Activated CD4-positive, alpha-beta T cell treated with anti-CD3 and anti-CD28 coated beads, Interleukin-2, amount 10 ng/mL, durations not matched to agents 7 days and 5 days (primary cell): ENCODE measurements at places on chromosomes 1 and 21. TPM values are rescaled to one million over a fixed set of nuclear protein-coding genes. Genes with fewer than 3 reads are reported as not detected.

GRCh38 chr1:60036856-60037460, 36.6 kb downstream of the C1orf87 start:
- no peak for DNase-seq

DNA sequence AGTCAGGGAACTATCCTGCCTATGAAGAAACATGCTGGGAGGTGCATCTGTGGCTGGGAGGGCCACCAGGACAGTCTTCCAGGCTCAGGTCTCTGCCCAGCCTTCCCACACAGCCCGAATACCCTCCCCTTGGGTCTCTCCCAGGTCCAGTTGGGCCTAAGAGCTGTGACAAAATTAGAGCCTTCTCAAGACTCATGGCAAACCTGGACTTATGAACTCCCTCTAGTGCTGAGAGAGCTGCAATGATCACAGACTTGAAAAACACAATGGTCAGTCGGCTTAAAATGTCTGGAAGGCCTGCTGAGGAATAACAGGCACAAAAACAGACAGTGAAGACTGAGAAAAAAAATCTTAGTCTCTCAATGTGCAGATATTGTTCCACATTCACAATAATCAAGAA, 325.1 kb downstream of the BRINP2 start:
- no peak for DNase-seq

- DNase-seq: no peak
Measured at GRCh38 chr1:27150183-27150582, 4.7 kb downstream of the SLC9A1 start.

DNA sequence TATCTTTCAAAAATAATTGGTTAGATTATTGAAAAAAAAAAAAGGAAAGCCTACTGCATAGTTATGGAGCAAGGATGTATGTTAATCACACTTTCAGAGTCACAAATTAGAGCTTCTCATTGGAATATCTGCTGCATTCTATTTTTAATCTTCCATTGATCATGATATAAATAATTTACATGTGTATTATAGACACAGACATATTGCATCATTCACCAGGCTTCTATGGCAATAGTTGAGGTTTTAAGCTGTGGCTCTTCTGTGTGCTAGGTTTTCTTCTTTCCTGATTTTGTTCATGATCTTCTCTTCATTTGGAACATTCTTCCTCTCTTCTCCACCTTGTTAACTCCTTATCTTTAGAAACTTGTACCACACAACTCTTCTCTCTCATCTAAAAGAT, 123.2 kb upstream of the HMCN1 start:
- DNase-seq: no peak

DNA sequence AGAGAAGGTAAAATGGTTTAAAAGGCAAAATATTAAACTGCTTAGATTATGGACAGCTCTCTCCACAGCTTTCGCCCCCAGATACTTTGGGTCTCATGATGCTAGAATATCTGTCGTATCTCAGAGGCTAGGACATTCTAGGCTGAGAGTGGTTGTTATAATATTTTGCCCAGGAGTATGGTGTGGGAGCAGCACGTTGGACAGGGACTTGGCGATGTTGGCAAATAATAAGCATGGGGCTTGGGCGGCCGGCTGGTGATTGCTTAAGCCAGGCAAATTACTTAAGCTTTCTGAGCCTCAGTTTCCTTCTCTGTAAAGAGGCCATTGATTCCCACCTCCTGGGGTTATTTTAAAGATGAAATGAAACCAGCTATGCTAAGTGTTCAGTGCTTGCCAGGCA, 133.2 kb downstream of the ROR1 start:
- DNase-seq: no peak

GRCh38 chr1:232018231-232019025, 391.8 kb downstream of the DISC1 start:
- no peak for DNase-seq

GRCh38 chr1:26593385-26593784, 63.8 kb downstream of the RPS6KA1 start:
- DNase-seq: no peak

DNA sequence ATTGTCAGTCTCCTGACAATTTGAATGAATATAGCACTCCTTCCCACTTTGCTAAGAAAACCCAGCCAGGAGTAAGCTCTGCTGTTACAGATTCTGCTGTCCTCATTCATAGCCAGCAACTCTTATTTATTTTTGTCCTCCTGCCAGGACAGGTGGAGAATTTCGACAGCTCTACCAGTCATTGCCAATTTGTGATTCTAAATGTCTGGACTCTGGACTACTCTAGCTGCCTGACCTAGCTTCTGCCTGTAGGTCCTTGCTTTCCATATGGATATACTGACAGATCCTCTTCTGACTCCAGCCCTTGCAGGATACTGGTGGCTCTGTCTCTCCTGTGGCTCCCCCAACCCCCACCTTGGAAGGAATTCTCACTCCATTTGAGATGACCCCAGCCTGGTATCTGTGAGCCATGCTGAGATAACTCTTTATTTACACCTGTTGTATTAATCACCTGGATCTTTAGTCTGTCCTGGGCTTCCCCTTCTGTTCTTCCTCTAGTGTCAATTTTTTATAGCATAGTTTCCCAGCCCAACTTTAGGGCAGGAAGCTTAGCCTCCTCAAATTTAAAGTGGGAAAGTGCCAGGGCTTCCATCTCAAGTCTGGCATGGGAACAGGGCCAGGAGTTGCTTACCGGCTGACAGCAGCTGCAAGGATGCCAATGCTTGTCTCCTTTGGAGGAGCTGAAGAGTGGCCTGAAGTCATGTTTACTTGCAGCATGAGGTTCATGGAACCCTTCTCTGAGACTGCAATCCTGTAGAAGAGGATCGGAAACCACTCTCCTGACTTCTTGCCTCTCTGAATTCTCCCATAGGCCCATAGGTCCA, 6.7 kb downstream of the PM20D1 start:
- no peak for DNase-seq

DNA sequence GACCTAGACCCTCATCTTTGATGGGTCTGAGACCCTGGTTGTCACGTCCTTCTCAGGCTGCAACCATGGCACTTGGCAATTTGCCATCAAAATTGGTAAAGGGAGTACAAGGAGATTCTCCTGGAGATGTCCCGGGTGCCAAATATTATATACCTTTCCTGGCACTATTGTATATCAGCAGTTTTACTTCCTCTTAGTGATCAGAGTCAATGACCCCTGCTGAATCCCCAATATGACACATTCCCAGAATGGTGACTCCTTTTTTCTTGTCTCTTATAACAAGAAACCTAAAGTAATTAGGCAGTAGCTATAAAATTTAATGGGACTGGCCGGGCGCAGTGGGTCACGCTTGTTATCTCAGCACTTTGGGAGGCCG, 39.6 kb upstream of the CDC42BPA start:
- DNase-seq: no peak

DNA sequence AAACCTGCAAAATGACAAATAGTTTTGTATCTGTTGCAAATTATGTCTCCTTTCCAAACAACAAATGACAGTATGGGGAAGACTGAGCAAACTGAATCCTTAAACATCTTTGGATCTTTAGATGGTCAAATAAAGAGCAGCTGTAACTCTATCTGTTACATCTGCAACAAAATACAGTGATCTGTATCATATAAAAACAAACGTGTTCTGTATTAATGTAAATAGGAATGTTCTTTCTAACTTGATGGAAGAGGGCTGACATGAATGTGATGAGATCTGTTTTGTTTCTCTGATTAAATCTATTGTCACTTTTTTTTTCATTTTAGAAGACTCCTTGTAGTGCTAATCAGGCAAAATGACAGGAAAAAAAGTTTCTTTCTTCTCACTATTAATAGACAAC, 159.5 kb downstream of the GPATCH2 start:
- no peak for DNase-seq

GRCh38 chr1:165633614-165634013, 2.6 kb downstream of the MGST3 start:
- no peak for DNase-seq

- peak; percentile 36 for DNase-seq
Measured at GRCh38 chr1:59903141-59903754, 23.3 kb downstream of the CYP2J2 start.

DNA sequence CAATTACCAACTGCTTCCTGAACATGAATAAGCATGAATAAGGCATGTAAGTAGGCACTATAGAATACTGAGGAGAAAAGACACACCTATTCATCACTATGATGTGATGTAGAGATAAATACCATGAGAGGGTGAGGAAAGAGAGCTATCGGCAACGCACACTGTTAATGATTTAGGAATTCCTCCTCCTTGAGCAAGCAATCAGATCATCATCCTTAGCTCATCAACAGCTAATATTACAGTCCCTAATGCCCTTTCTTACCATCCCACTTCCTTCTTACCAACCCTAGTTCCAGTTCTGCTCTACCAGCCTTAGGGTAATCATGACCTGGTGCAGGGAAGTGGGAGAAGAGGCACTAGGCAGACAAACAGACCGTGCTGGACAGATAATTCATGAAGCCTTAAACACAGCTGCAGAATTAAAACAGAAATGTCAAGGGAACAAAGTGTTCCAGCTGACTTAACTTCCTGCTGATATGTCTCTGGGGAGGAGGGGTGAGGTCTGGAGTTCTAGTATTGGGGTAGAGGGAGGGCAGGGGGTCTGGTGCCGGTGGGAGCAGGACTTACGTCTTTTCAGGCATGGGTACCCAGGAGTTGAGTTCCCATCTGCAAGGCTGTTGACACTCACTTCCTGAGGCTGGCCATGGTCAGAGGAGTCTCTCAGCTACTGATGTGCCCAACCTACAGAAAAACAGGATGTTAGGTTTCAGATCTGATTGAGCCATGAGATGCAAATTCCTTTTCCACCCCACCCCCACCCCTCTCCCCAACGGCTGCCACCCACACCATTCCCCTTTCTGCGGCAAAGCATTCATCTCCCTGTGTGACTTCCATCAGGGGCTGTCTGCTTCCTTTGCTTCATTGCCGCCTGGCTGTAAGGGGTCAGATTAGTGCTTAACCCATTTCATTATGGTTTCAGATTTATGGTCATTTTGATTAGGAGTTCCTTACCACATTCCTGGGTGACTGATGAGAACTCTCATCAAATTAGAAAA, 12.6 kb upstream of the RCSD1 start:
- peak; percentile 38 for DNase-seq

DNA sequence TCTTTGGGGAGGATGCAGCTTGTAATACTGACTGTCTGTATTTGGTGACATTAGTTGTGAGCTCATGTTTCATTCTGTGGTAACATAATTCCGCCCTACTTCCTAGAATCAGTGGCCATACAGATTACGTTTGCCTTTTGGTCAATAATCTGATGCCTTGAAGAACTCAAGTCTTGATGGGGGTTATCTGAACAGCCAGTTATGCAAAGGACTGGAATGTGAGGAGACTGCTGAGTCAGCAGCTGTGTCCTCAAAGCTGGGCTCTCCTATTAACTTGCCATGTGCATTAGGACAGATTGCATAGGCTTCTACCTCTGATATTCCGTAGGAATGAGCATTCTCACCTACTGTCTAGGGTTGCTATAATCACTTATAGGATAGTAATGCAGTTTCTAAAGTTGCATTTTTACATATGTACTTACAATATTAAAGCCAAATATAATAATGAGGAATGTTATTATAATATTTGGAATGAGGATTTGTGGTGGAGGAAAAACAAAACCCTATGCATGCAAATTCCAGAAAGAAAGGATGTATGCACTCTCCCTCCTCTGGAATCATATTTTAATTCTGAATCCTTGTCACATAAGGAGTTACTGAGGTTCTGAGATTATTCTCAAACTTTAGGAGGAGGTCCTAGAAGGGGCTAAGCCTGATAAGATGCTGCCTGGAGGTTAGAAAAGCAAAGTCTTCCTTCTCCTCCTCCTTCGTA, 116.0 kb downstream of the NOS1AP start:
- DNase-seq: no peak

DNA sequence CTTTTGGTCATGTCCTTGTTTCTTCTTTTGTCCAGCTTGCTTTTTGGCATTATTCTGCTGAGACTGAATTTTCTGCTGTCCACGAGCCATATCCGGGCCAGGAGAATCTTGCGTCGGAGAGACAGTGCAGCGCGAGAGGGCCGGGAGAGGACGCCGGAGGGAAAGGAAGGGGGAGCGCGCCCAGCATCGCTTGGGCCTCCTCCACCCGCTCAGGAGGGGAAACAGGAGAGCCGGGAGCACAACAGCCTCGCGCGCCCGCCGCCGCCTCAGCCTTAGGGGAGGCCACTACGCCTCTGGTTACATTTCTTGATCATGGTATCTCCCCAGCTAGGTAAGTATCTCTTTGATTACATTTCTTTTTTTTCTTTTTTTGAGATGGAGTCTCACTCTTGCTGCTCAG, 7.4 kb upstream of the DEGS1 start:
- DNase-seq: no peak

DNA sequence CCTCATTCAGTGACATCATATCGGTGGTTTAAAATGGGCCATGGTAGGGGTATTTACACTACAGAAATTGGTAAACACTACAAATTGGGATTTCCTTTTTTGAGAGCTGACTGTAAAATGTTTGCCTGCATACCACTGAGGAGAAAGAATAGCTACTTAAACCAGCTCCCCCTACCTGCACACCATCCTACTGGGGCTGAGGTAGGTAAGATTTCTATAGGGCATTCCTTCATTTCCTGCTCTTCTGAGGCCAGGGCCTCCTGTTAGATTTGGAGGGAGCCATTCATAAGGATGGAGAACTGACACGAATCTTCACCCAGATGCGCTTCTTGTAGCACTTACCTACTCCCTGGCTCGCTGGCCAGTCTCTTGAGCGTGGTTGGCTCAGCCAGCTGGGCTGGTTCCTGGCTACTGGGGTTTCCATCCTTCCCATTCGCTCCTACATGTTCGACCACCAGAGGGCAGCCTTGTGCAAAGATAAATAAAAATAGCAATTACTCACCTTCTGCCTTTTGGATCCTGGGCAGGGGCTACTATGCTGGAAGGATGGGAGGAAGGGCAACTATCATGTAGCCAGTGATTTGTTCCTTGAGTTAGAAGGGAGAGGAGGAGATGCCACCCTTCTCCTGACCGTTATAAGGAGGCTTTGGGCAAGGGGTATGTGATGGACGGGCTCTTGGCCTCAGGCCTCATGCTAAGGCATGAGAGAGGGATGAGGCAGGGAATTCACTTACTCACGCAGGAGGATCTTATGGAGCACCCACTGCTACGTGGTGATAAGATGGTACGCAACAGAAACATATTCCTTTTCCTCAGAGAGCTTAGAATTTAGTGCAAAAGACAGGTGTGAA, 10.7 kb downstream of the OPTC start:
- peak; percentile 79 for DNase-seq

DNA sequence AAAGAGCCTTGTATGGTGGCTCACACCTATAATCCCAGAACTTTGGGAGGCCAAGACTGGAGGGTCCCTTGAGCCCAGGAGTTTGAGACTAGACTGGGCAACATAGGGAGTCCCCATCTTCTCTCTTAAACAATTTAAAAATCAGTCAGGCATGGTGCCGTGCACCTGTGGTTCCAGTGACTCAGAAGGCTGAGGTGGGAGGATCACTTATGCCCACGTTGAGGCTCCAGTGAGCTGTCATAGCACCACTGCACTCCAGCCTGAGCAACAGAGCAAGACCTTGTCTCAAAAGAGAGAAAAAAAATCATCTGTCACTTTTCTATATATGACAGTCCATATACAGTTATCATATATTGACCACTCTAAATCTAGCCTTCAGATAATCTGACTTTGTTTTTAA, 658.3 kb downstream of the LTN1 start:
- no peak for DNase-seq

Gene ZMYND12
- 0.69 TPM for total RNA-seq

Gene OR2T11
- total RNA-seq: not detected

Gene OR2L13
- not detected for total RNA-seq

Gene TMEM79
- 11.6 TPM for total RNA-seq

Gene SERPINC1
- 0.17 TPM for total RNA-seq

Gene KRTAP20-4
- not detected for total RNA-seq

Gene CHODL
- total RNA-seq: 0.22 TPM

Gene SLC45A1
- 0.44 TPM for total RNA-seq
